Kidney epithelial cell (primary cell): ENCODE measurements at places on chromosomes 1 and 21.

GRCh38 chr1:169731446-169731845 is 2.4 kb downstream of the SELE start:
- DNase-seq, result no peak

GRCh38 chr1:183891158-183891856 is 86.4 kb downstream of the RGL1 start:
- DNase-seq, result no peak

DNA sequence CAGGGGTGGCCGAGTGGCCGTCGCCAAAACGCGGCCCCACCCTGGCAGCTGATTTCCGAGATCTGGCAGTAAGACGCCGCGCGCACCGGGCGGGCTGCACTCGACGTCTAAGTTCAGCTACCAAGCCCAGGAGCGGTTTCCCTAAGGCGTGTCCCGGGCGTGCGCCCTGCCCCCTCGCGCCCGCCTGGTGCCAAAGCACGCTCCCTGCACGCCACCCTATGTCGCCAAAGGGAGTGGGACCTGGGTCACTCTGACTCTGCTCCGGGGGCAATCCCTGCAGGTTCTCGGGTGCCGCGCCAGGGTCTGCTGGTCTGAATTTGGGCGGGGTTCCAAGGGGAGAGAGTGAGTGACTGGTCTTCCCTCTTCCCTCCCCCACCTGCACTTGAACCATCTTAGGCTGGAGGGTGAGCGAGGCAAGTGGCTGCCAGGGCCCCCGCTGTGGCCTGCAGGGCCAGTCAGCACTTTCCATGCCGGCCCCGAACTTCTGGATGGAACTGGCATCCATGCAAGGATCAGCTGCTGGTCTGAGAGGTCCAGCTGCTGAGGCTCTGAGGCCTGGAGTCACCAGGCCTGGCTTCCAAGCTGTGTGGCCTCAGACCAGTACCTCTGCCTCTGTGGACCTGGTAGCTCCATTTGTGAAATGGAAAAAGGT is at the start of gene LRRC38:
Gene LRRC38, minus strand, starts transcription at position 109 of the 652 bp plus-strand sequence. CDS start 410 bp downstream, outside the sequence.
- DNase-seq, result no peak

- no peak for DNase-seq
Measured at GRCh38 chr21:41977034-41977950, 23.5 kb upstream of the C2CD2 start.

GRCh38 chr1:94608142-94608851 is 66.7 kb upstream of the F3 start:
- DNase-seq, result peak; percentile 89

DNA sequence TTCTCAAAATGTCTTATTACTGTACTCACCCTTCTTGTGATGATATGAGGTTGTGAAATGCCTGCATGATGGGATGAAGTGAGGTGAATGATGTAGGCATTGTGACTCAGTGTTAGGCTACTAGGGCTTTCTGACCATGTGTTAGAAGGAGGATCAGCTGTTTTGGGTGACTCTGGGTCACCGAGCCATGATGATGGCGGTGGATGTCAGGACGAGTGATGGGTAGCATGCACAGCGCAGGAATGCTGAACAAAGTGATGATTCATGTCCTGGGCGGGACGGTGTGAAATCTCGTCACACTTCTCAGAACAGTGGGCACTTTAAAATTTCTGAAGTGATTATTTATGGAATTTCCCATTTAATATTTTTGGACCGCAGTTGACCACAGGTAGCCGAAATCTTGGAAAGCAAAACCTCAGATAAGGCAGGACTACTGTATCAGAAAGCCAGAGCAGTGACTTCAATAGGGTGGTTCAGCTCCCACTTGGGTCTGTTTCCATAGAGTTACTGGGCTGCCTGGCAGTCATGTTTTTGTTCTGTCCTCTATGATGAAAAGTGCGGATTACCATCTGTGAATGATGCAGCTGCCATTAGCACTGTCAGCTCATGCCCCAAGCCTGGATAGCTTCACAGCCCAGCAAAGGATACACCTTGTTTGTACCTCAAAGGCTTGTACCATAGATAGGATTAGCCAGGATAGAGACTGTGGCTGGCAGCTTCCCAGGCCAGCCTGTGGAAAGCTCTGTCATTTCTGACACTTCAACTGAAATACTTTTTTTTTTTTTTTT is 26.6 kb downstream of the IL6R start:
- peak; percentile 95 for DNase-seq

- no peak for DNase-seq
Measured at GRCh38 chr1:163107655-163108054, 38.5 kb downstream of the RGS4 start.

- no peak for DNase-seq
Measured at GRCh38 chr1:210264496-210265380, 32.1 kb downstream of the SERTAD4 start.

- no peak for DNase-seq
Measured at GRCh38 chr1:207470927-207471326, 16.8 kb downstream of the CR2 start.

DNA sequence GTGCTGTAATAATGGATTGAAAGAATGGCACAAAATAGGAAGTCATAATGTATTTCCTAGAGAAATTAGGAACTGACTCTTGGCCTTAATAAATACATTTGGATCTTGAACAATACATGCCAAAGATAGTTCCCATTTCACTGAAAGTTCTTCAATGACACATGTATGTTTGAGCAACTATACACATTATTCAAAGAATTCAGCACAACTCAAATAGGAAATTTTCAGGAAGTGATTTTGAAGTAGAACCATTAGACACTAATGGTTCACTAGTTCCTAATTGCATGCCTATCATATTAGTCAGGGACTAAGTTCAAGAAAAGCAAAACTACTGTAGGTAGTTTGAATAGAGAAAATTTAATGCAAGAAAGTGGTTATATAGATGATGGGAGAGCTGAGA is 404.7 kb downstream of the LMO4 start:
- DNase-seq, result peak; percentile 42

DNA sequence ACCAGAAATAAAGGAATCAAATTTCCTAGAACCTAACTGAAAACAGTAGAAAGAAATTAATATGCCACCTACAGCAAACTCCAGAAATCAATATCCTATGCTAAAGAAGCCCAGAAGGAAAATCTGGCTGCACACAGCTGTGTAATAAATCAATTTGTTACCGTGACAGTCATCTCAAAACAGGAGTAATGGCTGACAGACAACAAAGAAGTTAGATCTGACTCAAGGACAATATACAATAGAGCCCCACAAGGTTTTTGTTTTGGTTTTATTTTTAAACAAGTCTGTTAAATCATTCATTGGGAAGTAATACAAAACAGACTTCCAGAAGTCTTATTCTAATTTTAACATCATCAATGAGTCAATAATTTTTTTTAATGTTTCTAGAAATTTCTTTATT is 168.4 kb downstream of the RERE start:
- no peak for DNase-seq

DNA sequence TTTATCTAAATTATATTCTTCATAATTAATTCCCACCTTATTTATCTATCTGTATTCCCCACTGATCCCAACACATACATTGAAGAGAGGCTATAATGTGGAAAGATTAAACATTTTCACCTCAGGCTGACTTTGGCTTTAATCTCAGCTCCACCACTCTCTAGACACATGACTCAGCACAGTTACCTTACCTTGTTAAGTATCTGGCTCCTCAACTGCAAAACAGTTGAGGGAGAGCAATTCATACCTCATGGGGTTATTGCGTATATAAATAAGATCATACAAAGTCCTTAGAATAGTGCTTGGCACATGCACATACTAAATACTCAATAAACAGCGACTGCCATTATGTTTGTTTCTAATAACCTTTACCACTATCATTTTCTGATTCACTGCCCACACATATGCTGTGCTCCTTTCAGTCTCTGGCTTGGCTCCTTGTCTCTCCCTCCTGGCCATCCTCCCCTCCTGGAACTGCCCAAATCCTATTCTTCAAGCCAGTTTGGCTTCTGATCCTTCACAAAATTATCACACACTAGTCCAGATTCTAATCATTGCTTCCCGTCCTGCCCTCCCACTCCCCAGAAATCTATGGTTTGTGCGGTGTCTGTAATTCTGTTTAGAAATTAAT is 50.1 kb downstream of the BCL9 start:
- no peak for DNase-seq

DNA sequence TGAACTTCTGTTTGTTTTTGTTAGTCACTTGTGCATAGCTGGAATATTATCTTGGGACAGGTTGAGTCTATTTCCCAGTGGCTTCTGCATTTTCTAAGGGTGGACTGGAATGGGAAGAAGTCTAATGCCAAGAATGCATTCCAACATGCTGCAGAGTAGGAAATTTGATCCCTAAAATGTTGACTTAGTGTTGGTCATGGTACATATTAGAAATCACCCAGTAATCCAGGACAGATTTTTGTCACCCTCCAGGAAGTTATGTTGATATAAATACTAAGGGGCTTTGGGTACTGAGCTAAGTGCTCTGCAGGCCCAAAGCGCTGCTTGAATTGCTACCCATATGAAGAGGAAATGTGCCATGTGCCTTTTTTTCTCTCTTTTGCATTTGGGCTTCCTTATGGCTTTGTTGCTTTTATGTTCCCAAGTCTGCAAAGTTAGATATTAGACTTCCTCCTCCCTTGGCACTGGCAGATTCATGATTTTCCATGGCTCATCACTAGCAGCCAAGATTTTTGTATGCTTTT is 10.0 kb downstream of the ARID1A start:
- DNase-seq, result peak; percentile 31

GRCh38 chr1:67458663-67459062 is 28.5 kb upstream of the SERBP1 start:
- no peak for DNase-seq

- DNase-seq, result no peak
Measured at GRCh38 chr1:81004011-81004410, 796.7 kb upstream of the ADGRL2 start.

DNA sequence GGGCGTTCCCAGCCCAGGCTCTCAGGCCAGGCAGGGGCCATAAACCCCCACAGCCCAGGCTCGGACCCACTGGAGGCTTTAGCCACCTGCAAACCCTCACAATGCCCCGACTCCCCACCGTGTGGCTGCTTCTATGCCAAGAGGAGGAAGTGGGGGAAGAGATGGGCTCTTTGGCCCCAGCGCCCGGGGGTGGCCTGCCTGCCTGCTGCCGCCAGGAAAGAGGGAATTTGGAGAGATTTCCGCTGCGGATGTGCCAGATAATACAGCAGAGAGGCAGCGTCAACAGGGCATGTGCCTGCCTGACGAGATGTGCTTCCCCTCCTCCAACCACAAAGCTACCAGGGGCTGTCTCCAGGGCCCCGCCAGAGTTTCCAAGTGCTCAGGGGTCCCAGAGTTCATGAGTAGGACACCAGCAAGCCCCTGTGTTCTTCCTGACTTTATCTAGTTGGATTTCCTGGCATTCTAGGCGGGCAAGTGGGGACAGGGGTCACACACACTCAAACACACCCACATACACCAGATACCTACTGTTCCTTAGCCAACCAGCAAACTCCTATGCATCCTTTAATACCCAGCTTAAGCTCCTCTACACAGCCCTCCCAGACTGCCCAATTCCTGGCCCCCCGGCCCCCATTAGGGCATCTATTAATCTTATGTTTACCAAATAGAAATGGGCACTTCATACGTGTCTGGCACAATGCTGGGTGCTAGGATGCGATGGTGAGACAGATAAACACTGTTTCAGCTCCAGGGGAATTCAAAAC is 14.1 kb downstream of the EPHA2 start:
- no peak for DNase-seq

DNA sequence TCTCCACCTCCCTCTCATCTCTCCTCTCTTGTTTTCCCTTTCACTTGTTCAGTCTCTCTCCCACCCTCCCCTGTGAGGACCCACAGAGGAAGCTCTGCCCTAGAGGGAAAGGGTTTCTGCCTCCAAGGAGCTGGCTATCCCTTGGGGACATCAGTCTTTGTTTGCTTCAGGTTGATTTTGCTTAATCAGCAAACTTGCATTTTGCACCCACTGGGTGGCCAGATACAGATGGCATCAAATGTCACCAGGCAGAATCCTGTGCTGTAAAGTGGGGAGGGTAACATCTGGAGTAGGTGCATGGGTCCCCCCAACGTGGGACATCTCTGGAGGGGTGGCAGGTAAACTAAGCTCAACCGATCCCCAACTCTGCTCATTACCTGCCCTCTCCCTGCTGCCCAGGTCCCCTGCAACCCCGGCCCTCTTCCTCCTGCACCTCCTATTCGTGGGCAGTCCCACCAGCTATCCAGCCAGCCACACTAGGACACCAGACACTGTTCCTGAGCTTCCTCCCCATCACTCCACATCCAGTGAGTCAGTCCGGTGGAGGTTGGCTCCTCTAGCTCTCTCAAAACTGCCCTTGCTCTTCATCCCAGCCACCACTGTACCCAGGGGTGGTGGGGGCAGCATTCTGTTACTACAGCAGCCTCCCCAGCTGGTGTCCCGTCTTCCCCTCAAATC is 123.3 kb downstream of the KCNN3 start:
- DNase-seq, result no peak

GRCh38 chr1:109261006-109261405 is 11.7 kb downstream of the CELSR2 start:
- no peak for DNase-seq

DNA sequence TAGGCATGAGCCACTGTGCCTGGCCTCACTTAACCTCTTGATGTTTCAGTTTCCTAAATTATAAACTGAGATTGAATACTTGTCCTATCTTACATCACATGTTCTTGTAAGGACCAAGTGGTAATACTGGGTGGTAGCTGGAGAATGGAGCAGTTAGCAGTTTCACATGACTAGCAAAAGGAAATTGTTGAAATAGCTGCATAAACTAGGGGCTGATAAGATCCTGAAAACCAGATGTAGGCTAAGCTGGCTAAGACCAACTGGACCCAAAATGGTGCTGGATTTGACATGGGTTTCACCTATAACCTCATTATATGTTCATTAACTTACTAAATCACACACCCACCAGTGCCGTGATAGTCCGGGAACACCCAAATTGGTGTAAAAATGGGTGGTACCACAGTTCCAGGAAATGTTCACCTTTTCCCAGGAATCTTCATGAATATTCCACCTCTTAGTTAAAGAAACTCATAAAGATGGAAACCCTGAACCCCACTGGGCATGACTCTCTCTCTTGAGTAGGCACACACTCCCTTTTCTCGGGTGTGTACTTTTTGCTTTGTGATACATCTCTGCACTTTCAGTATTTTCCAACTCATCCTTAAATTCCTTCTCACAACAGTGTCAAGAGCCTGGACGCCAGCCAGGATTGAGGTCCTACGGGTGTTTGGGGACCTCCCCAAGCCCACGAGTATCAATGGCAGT is at the start of gene PAPPA2:
Gene PAPPA2, plus strand, starts transcription at position 502 of the 705 bp plus-strand sequence. CDS start 93,148 bp downstream, outside the sequence.
- no peak for DNase-seq

DNA sequence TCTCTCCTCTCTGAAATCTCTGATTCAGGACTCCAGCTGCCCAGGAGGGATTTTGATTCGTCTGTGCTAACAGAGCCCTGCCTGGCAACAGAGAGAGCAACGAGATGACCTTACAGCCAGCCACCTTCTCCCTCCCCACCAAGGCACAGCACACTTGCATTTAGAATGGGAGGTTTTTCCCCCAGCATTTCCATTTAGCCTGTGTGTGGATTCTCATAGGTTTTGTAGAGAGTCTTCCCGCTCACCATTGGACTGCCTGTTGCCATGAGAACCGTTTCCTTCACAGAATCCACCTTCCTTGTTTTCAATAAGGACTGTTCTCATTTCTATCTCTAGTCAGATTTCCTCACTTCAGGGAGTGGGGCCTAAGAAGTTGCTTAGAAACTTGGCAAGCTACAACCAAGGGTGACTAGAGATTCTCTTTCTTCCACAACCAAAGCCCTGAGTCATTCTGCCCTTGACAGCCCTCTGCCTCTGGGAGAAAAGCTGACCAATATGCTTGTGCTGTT is 5.8 kb upstream of the IKBKE start:
- no peak for DNase-seq
